NCI-H2107 (cell line): ENCODE measurements at places on chromosomes 13 and 19.

DNA sequence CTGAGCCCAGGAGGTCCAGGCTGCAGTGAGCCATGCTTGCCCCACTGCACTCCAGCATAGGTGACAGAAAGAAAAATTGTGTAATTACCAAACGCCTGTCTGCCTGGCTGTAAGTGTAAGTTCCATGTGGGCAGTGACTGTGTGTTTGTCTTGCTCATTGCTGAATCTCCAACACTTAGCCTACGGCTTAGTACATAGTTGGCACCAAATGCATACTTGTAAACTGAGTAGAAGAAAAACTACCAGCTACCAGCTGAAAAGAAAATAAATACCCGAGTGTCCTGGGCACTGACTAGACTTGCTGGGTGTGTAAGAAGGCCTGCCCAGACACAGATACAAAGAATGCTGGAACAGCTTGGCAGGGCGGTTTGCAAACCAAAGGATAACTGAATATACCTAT, 2.7 kb upstream of the CEBPG start:
- no peak for DNase-seq

- DNase-seq = no peak
Observed at GRCh38 chr19:7654401-7654800, 14.4 kb upstream of the RETN start.

GRCh38 chr13:100989392-100989791, 314.8 kb upstream of the TMTC4 start:
- DNase-seq = no peak

DNA sequence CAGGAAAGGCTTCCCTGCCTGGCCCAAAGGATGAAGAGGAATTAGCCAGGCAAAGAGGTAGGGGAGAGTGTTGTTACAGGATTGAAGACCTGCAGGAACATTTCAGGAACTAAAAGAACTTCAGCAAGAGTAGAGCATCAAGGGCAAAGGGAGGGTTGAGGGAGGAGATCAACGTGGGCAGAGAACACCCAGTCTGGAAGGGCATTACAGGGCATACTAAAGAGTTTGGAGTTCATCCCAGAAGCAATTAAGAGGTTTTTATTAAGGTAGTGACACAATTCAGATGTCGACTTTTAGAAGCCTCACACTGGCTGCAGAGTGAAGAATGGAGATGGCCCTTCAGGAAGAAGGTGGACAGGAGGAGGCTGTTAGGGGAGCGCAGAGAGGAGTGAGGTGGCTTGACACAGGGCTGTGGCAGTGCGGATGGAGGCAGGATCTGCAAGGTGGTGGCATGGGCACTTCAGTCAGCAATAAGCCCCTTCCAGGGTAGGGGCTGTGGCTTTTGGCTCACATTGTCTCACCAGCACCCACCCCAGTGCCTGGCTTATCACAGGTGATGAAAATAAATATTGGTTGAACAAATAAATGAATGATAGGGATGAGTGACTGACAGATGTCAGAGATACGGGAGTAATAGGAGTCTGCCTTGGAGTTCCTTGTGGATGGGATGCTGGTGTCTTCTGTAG, 24.9 kb downstream of the TEX26 start:
- no peak for DNase-seq

DNA sequence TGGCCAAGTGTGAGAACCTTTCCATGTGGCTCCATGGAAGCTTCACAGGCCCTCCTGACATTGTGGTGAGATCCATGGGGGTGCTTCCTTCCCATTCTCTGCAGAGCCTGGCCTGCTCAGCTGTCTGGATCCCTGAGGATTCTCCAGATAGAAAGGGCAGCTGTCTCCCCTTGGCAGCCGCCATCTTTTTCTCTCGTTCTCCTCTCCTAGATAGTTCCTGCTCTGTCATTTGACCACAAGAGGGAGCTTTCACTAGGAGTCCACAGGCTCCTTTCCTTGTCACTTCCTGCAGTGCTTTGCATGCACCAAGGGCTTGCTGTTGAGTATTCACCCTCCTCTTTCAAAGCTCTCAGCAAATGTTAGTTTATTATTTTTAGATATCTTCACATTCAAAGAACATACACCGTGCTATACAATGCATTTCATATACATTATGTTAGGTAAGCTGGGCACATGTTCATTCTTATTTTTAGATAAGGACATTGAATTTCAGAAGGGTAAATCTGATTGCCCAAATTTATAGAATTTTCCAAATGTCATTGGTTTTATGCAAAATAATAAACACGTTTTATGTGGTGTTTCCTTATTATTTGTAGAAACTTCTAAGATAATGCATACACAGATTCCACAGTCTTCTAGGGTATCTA, 133.2 kb downstream of the FRY start:
- DNase-seq = peak; percentile 6

- no peak for DNase-seq
Observed at GRCh38 chr13:42328672-42329071, 56.7 kb downstream of the AKAP11 start.

DNA sequence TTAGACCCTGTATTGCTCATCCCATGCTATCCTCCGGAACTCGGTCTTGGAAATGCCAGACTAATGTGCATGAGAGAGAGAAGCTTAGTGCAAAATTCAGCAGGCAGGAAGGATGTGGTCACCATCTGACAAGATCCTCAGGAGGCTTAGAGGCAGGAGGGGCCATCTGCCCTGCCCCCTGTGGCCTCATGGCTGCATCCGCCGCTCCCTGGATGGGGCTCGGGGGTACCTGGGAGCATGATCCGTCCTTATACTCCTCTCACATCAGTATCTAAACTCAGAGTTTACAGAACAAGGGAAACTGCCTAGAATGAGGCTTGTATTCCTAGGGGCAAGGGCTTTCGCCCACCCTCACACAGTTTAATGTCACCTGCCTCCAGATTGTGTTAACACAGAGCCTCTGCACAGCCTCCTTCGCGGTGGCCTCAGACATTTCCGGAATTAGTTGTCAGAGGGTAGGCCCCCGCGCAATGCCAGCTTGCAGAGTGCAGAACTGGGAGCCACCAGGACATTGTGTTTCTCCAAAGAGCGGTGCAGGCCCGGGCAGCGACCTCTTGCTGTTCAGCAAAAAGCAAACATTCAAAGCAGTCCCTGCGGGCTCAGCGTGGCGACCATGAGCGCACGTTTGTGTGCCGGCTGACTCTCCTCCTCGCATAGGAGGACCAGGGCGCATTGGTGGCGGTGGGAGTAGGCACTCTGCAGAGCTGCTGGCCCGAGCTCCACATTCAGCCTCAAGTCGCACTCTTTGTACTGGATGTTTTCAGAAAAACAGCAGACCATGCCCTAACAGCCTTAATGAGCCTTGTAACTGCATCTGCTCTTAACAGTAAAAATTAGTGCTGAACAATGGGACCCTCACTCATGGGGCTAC, 39.1 kb downstream of the GPR12 start:
- no peak for DNase-seq

GRCh38 chr19:755063-755462, 4.2 kb downstream of the MISP start:
- no peak for DNase-seq

- peak; percentile 36 for DNase-seq
Observed at GRCh38 chr19:13781547-13781946, 7.3 kb downstream of the C19orf53 start.

DNA sequence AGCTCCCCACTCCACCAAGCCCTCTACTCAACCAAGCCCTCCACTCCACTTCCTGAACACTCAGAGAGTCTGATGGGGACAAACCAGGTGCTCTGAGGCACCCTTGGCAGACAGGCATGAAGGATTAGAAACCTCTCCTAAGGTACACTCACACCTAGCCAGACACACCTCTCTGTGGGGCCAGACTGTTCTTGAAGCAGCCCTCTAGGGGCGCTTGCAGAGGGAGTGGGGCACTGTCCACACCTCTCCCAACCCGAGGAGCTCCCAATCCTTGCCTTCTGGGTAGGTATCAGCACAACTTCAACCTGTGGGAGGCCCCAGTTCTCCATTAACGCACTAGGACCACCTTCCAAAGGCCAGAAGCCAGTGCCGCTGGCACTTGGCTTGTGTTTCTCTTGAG, 108.7 kb upstream of the VSTM2B start:
- no peak for DNase-seq

DNA sequence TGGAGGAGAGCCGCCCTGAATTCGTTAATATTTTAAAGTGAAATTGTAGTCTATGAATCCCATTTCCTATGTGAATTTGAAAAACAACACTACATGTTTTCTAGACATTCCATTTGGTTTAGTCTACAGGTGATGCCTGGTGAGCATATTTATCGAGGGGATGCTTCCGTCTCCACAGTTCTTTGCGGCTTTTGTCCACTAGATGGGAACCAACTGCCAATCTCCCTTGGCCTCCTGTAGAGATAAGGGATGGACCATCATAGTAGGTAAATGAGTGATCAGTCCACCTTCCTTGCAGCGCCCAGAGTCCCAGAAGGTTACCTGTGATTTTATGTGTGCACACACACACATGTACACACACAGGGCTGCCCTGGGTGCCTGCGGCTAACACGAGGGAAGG, 289.8 kb upstream of the SOX21 start:
- no peak for DNase-seq

GRCh38 chr19:50992666-50993035, 8.8 kb downstream of the KLK8 start:
- DNase-seq = no peak

GRCh38 chr13:94620286-94620896, 18.7 kb downstream of the GPR180 start:
- DNase-seq = peak; percentile 18

DNA sequence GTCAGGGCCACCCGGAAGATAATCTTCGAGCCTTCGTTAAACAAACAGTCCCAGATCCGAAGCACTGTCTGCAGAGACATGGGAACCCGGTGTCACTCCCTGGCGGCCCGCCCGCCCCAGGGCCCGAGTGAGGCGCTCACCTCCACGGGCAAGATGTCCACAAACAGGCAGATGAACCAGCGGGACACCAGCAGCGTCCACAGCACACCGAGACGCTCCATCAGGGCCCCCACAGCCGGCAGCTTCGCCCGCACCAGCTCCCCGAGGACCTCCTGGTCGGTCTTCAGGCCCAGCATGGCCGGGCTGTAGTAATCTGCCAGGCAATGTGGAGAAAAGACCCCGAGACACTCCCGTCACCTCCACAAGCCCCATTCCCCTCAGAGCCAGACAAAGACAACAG, 28.7 kb downstream of the LAMP1 start:
- DNase-seq = no peak

DNA sequence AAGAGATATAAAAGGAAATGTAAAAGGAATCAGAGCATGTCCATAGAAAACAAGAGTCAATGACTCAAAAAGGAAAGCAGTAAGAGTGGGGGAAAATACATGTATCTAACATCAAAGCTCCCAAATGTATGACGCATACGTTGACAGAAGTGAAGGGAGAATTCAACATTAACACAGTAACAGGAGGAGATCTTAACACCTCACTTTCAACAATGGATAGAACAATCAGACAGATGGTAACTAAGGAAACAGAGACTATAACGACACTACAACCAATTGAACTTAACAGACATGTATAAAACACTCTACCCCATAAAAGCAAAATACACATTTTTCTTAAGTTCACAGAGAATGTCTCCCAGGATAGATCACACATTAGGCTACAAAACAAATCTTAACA, 774.8 kb upstream of the ARGLU1 start:
- DNase-seq = no peak

- no peak for DNase-seq
Observed at GRCh38 chr19:29867984-29868383, 56.2 kb downstream of the CCNE1 start.

- no peak for DNase-seq
Observed at GRCh38 chr13:50484472-50485113, 358.9 kb downstream of the DLEU7 start.

DNA sequence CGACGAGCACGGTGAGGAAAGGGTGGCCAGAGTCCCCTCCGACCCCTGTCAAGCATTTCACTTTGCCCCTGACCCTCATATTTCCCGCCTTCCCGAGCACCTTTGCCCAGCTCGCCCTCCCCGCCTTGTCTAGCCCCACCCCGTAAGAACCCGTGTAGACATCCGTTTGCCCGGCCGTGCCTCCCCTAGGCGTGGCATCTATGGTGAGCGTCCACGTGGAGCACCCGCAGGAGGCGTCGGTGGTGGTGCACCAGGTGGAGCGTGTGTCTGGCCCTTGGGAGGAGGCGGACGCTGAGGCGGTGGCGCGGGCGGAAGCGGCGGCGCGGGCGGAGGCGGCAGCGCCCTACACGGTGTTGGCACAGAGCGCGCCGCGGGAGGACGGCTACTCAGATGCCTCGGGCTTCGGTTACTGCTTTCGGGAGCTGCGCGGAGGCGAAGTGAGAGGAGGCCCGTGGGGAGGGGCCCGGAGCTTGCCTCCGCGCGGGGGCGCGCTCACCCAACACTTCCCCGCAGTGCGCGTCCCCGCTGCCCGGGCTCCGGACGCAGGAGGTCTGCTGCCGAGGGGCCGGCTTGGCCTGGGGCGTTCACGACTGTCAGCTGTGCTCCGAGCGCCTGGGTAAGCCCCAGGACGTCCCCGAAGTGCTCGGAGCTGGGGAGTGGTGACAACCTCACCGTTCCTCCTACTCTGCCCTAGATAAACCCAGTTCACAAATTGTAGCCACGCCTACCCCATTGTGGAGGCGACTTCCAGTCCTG, 4.2 kb downstream of the LTBP4 start:
- no peak for DNase-seq

DNA sequence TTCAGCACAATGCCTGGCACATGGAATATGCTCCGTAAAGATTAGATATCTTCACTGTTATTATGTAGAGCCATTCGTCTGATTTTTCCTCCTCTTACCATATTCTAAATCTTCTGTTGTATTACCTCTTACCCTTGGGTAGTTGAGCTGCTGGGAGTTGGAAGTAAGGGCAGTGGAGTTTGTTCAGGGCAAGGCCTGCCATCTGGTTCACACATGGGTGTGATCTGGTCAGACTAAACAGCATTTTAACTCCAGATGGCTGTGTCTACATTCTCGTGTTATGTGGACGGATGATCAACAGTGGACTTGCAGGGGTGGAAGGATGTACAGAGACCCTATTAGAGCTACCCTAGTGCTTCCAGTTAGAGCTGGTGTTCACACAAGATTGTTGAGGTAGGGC, 164.9 kb downstream of the ZIC5 start:
- no peak for DNase-seq

- no peak for DNase-seq
Observed at GRCh38 chr19:33186431-33187182, 7.5 kb upstream of the LRP3 start.

DNA sequence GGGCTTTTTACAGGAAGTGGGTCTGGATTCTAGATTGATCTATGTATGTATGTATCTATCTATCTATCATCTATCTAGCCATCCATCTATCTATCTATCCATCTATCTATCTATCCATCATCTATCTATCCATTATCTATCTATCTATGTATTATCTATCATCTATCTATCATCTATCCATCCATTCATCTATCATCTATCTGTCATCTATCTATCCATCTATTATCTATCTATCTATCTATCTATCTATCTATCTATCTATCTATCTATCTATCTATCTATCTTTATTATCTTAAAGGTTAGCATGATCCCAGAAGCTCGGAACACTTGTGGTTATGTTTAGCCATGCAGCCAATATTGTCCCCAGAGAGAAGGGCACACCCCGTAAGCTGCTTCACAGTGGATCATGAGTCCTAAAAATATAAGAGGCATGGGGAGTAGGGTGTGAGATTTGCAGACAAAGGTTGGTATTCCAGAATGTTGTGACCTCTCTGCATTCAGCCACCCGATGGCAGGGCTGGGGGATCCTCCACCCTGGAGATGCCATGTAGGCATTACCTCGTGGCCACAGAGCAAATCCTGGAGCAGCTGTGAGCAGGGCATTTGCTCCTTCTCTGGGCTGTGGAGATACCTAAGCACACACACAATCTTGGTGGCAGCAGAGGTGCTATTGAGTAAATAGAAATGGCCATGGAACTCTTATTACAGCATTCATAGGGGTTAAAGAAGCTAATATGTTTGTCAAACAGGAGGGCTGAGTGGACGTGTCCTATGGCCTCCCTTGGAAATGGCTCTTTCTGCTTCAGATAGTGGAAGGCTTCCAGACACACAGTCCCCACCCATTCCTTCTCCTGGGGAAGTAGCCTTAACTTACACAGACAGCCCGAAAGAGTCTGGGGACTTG, 310.0 kb upstream of the TSHZ3 start:
- no peak for DNase-seq
